ENCODE measurements at places on chromosomes 11 and 22. TPM values are rescaled to one million over a fixed set of nuclear protein-coding genes. Genes with fewer than 3 reads are reported as not detected.

Gene CARD10
- 20.4 TPM for total RNA-seq

Gene OR51I1
- total RNA-seq = 0.55 TPM

Gene SHISAL1
- total RNA-seq = 3.1 TPM

Gene CATSPER1
- total RNA-seq = 0.41 TPM

Gene TMEM218
- total RNA-seq = 25.8 TPM

Gene OR4A16
- total RNA-seq = not detected

Gene NRIP3
- total RNA-seq = 28.1 TPM

Gene APOBEC3F
- 2.8 TPM for total RNA-seq

Gene TEX54
- not detected for total RNA-seq

Gene GLYAT
- total RNA-seq = not detected

Gene SYT12
- total RNA-seq = not detected

Gene FBXO7
- total RNA-seq = 69.9 TPM

Gene SMTNL1
- not detected for total RNA-seq

Gene RFPL1
- total RNA-seq = not detected
